Stimulated activated CD4-positive, alpha-beta T cell treated with anti-CD3 and anti-CD28 coated beads, Interleukin-1b, Interleukin-23, amount 100 ng/mL, for 1 hour (primary cell): ENCODE measurements at places on chromosomes 6 and 20.

DNA sequence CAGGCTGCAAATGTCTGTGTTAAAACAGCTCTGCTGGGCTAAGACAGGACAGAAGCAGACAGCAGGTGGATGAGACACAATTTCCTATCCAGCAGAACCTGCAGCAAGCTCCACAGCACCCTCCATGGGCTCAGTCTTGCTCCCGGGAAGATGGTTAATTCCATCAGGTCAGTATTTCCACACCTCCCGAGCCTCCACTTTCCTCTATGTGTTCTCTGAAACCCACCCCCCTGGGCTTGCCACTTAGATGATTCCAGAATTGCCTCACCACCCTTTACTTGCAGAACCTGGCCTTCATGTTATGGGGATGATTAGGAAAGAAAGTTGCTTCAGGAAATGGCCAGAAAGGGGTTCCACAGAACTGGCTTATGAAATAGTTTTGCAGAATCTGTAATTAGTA is 43.8 kb downstream of the ERMARD start:
- DNase-seq, result no peak

DNA sequence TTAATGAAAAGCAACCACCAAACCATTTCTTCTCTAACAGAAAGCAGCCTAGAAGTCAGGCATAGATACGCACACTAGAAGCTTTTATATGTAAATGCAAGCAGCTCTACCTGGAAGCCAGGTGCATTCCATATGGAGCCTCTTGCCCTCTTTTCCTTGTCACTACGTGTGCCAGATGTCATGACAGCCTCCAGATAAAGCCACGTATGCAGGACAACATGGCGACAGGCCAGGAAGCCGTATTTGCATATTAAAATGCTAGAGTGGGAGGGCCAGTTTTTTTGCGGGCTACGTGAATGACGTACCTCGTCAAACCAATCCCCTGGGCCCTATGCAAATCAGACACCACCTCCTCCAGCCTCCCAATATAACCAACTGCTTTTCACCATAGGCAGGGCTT is 308.1 kb upstream of the SPTLC3 start:
- no peak for DNase-seq

- DNase-seq, result no peak
Measured at GRCh38 chr20:38406476-38406875, 28.7 kb downstream of the SNHG17 start.

DNA sequence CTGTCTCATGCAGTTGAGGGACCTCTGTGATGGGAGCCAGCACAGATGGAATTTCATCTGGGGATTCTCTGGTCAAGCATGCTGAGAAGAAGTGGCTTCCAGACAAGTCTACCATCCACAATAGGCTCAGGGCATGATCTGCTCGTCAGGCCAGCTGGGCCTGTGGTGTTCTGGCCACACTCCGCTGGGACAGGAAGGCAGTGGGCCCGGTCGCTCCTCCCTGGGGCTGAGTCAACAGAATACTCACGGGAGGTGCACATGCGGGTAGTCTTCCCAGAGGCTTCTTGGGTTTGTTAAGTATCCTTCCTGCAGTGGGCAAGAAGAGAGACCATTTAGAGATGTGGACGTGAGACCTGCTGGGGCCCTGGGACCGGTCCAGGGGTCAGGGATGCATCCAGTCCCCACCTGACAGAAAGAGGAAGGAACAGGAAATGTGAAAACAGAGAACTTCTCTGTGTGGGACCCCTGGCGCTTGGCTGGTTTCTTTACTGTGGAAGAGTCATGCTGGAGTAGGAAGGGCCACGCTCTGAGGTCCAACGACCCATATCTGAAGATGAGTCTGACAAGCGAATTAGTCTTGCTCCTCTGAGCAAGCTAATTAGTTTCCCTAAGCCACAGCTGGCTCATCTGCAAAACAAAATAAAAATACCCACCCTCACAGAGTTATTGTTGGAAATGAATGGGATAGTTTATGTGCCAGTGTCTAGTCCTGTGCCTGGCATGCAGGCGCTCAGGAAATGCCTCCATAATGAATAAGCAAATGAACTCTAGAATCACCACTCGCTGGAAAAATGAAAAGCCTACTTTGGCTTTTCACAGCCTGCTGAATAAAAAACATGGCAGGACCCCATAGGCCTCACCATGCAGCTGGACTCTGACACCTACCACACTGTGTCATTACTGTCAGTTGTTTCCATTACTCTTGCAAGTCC is 67.3 kb downstream of the TRAM2 start:
- no peak for DNase-seq

GRCh38 chr6:42512579-42512978 is 51.2 kb upstream of the UBR2 start:
- no peak for DNase-seq

DNA sequence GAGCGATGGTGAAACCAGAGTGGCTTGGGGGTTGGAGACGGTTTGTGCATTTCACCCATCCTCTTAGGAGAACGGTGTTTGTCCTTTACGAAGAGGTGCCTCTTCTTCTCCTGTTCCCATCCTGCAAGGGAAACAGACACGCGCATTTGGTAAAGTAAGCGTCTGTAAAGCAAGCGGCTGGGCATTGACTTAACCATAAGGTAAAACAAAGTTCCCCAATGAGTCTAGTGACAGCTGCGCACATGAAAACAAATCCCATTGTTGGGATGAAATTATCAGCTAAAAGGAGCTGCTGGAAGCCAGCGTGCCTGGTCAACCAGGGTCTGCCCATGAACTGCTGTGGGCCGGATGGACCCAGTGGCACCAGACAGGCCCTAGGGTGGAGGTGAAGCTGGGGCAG is 5.8 kb downstream of the BHLHE23 start:
- DNase-seq, result no peak

GRCh38 chr20:6238421-6238820 is 115.6 kb upstream of the FERMT1 start:
- no peak for DNase-seq

- DNase-seq, result no peak
Measured at GRCh38 chr6:121619013-121619412, 183.6 kb downstream of the GJA1 start.

DNA sequence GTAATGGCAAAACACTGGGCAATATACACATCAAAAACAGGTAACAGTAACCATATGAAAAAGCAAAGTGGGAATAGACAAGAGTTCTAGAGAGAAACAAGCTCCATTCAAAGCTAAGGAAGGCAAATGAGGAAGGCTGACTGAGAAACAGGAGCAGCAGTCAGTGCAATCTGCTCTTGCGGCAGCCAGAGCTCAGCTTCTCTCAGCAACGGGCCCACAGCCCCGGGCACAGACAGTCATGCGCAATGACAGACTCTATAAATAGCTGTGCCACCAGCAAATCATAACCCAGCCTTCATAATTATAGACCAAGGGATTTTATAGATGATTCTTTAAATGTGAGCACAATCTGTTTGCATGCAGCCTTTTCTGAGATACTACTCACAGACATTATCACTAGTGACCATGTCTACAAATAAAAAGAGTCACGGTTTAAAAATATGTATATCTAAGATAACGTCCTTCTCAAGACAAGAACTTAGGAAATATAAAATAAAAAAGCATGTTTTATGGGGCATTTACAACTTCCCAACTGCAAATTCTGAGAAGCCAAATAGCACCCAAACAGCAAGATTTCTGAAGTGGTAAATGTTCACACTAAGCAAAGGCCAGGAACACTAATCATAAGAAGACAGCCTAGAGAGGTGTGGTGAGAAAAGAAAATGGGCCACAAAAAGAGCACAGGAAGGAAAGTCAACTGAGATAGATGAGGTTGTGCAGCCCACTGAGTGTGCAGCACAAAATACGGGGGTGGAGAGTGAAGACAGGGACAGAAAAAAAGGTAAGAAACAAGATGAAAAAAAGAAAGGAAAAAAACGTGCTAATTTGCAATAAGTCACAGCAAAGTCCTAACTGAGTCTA is 39.9 kb upstream of the BEND6 start:
- no peak for DNase-seq

DNA sequence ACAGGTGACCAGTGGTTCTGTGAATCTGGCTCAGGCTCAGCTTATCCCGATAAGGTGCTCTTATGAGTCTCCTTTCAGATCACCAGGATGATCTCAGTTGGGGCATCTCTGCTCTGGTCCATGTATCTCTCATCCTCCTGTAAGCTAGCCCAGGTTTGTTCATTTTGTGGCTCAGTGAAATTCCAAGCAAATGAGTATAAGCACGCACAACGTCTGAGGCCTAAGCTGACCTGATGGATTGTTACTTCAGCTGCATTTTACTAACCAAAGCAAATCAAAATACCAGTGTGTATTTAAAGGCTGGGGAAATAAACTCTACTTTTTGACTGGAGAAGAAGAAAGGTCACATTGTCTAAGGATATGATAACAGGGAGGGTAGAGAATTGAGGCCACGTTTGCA is 551.0 kb upstream of the BTBD3 start:
- no peak for DNase-seq

GRCh38 chr6:120077489-120077888 is 727.9 kb upstream of the MAN1A1 start:
- no peak for DNase-seq

- DNase-seq, result no peak
Measured at GRCh38 chr6:15578716-15579391, 84.0 kb downstream of the DTNBP1 start.

- no peak for DNase-seq
Measured at GRCh38 chr6:20334334-20334733, 67.3 kb upstream of the E2F3 start.

GRCh38 chr6:51737580-51738360 is 349.6 kb downstream of the PKHD1 start:
- no peak for DNase-seq

GRCh38 chr6:168377484-168377855 is 57.9 kb upstream of the DACT2 start:
- DNase-seq, result no peak

- DNase-seq, result no peak
Measured at GRCh38 chr20:47318027-47318585, 38.4 kb downstream of the ZMYND8 start.

- DNase-seq, result no peak
Measured at GRCh38 chr6:84777888-84778287, 13.5 kb upstream of the TBX18 start.

DNA sequence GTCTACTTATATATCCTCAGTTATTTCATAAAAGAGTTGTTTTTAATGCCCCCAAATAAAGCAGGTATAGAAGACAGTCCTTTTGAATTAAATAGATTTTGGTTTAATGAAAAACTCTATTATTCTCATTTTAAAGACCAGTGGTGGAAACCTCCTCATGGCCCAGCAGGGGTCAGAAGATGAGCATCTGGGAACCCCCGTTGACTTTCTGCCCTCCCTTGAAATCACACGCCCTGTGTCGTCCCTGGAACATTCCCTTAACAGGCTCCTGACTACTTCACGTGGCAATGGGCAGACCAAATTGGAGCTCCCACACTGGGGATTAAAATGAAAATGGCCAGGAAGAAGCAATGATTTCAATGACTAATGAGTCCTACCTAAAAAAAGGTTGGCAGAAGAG is 220.9 kb downstream of the KIF16B start:
- no peak for DNase-seq

GRCh38 chr6:97440590-97441176 is 157.7 kb upstream of the MMS22L start:
- DNase-seq, result no peak

GRCh38 chr6:2970753-2971419 is 481 bp downstream of the SERPINB6 start:
- DNase-seq, result no peak

- no peak for DNase-seq
Measured at GRCh38 chr6:145428706-145429105, 306.6 kb downstream of the EPM2A start.

DNA sequence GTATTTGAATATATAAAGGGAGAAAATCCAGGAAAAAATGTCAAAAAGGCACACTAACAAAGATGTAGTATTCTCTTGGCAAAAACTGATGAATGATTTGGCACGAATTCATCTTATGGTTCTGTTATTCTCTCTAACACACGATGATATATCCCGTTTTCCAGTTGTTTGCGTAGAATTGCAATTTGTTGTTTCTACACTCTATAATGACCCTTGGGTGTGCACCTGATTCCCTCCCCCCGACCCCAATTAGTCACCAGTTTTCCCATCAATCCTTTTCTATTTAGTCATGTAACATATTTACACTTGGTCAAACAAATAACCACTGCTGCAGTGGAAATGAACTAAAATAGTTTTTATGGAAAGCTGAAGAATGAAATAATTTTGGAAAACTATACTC is 1.5 kb upstream of the ARID1B start:
- DNase-seq, result no peak
